ENCODE measurements at places on chromosomes 2 and 18. TPM values are rescaled to one million over a fixed set of nuclear protein-coding genes. Genes with fewer than 3 reads are reported as not detected.

The KCNG3 gene
- not detected for total RNA-seq

The ANKRD30B gene
- total RNA-seq, result not detected

The TCF23 gene
- not detected for total RNA-seq

The TMEM178A gene
- not detected for total RNA-seq

The REEP1 gene
- total RNA-seq, result not detected

The ANKRD30BL gene
- total RNA-seq, result not detected

The PPP1R7 gene
- total RNA-seq, result 134 TPM
